Left colon (tissue), 2 donors: ENCODE measurements at places on chromosomes 4 and X.

GRCh38 chrX:119635799-119636198, 29.6 kb upstream of the NKRF start:
- DNase-seq = no peak

- DNase-seq = no peak
These were observed 40.5 kb downstream of the LCORL start for GRCh38 chr4:17981063-17981462.

- DNase-seq = no peak
These were observed 26.0 kb downstream of the ADD1 start for GRCh38 chr4:2869659-2870058.

GRCh38 chrX:16418650-16419049, 231.3 kb upstream of the S100G start:
- no peak for DNase-seq

DNA sequence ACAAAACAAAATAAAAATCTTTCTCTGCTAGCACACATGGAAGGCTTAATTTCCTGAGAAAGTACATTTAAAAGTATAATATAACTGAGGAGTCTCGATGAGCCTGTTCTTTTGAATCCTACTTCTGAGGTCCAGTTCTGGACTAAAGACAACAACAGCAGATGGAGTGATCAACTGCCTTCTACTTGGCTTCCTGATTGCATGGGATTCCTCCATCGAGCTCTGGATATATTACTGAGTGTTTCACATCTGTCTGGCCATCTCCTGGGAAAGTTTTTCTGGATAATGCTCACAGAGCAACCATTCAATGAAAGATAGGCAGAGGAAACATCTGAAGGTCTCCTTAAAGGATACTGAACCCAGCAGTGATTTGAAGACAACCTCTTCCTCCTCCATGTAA, 42.6 kb downstream of the KDR start:
- no peak for DNase-seq

- peak; percentile 44 for DNase-seq
These were observed 31.1 kb downstream of the TACC3 start for GRCh38 chr4:1752284-1753041.

DNA sequence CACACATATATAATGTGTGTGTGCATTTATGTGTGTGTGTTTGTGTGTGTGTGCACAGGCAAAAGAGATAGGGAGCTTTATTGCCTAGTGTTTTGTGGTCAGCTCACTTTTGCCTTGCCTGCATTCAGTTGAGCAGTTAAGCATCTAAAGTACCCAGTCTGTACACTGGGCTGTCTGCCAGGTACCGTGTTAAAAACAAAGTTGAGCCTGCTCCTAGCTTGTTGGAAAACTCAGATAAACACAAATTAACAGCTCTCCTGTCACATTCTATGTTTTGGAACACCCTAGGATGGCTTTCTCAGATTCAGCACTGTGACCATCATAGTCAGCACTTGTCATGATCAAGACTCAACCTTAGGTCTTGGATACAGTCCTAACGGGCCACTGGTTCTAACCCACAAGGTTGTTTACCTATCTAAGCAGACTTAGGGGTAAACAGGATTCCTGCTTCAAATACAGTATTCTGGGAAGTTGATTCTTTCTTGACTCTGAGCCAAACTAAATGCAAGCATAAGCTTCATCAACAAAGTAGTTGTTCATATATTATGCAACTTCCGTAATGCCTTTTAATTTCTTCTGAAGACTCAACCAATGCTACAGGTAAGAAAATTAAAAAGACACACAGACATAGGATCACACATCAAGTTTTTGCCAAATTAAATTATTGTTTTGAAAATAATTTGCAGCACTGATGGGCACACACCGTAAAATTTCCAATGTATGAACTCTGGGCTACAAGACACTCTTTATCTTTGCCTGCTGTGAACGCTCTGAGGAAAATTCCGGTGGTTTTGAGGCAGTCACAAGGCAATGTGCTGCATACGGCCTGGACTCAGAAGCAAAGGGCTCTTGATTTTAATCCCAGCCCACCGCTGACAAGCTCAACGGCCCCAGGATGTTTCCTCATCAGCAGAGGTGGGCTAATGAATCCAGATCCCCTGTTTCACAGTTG, 11.3 kb upstream of the CD99 start:
- no peak for DNase-seq

- DNase-seq = peak; percentile 78
These were observed 220.4 kb downstream of the SPRY1 start for GRCh38 chr4:123616951-123617461.

- no peak for DNase-seq
These were observed 320.8 kb upstream of the RASGEF1B start for GRCh38 chr4:81792521-81792920.

- no peak for DNase-seq
These were observed 38.2 kb upstream of the DCTD start for GRCh38 chr4:182955411-182955810.

DNA sequence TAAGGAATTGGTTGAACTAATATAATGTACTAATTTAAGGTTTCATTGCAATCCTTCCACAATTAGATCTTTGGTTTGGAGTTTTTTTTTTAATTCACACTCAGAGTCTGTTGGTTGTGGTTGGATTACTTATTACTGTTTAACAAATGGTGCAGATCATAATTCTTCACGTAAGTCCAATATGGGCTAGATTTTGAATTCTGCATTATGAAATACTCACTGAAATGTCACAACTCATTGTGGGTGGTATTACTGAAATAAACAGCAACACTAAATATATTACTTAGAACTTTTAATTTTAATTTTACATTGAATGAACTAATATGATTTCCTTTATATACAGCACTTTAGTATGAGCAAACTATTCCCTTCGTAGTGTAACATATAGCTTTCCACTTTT, 94.2 kb upstream of the MYOZ2 start:
- DNase-seq = no peak

DNA sequence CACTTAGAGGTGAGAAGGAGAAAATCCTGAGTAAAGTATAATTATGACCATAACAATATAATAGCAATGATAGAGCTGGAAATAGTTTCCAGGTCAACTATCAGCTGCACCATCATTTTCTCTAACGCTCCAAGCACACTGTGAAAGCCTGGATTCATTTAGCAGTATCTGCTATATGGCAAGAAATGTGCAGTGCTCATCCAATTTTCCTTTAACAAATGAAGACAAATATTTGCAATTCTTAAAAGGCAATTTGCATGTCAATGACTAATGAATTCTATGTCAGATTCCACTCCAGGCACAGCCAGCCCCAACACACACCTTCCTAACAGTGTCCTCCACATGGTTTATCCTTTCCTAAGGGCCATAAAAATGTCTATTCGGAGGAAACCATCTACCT, 12.7 kb downstream of the PRSS12 start:
- no peak for DNase-seq

DNA sequence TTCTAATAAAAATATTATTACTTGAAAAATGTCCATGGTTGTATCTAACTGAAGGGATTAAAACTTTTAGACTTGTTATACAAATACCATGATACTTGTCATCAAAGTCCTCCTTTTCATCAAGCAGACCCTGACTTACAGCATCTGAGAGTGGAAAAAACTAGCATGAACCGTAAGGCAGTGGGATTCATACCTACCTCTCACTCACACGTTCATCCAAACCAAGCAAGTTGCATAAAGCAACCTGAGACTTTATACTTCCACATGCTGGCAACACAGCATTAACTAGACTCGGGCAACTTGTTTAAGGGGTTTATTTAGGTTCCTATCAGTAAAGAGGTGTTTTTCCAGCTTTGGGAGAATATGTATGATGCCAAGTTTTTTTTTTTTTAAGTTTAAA, 22.6 kb upstream of the TLR7 start:
- no peak for DNase-seq

GRCh38 chrX:19198473-19198872, 76.2 kb upstream of the ADGRG2 start:
- no peak for DNase-seq

DNA sequence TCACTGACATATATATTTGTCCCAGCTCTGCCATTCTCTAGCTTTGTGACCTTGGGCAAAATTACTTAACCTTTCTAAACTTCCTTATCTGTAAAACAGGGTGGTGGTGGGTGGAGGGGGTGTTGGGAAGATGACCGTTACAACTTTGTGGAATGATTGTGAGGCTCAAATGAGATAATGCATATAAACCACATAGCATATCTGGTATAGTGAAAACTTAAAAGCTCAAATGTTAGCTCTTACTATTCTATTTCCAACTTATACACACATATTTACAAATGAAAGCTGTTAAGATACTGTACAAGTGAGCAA, 52.9 kb upstream of the HPRT1 start:
- DNase-seq = no peak

- DNase-seq = no peak
These were observed 146.9 kb downstream of the FNIP2 start for GRCh38 chr4:158915683-158916241.

DNA sequence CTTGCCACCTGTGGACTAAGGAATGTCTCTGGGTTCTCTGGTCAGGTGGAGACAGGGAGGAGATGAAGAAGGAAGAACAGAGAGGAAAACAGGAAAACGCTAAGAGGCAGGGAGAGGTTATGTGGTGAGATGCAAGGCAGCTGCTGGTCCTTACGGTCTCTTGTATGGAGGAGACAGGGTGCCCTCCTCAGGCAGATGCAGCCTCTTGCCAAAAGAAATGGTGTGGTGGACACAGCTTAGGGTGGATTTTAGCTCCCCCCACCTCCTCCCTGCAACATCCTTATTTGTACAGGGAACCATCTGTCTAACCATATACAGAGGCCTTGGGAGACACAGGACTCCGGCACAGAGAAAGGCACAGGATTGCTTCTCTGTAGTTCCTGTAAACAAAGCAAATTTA, 9.7 kb downstream of the OCIAD2 start:
- no peak for DNase-seq

GRCh38 chr4:45701621-45702020, 422.2 kb downstream of the GABRG1 start:
- no peak for DNase-seq

GRCh38 chr4:153573221-153573620, 107.1 kb downstream of the TMEM131L start:
- DNase-seq = no peak

DNA sequence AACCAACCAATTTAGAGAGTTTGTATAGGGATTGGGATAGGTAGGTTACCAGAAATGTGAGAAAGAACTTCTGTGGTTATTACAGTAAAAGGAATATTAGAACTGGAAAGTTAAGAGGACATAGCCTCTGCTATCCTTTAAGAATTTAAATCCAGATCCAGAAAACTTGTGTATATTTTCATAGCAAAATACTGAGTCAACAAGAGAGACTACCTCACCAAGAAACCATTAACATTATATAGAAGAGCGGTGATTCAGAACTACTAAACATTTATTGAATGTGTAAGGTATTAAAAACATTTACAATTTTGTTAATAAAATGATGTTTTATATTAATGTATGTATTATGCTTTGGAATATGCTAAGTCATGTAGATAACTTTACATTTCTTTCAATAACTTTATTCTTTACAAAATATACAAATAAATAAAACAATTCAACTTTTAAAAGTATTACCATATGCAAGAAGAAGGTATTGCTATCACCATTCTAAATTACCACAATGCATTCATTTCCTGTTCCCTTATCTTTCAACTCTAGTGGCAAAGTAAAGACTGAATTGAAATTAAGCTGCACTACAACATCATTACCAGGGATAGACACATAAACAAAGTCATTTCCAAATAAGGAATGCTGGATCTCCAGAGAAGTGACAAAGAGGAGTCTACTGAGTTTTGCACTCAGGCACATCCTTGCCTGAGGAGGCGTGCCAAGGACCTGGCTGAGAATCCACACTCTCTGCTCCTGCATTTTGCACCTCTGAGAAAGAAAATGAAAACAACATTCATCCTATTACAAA, 6.1 kb upstream of the BDH2 start:
- DNase-seq = no peak

DNA sequence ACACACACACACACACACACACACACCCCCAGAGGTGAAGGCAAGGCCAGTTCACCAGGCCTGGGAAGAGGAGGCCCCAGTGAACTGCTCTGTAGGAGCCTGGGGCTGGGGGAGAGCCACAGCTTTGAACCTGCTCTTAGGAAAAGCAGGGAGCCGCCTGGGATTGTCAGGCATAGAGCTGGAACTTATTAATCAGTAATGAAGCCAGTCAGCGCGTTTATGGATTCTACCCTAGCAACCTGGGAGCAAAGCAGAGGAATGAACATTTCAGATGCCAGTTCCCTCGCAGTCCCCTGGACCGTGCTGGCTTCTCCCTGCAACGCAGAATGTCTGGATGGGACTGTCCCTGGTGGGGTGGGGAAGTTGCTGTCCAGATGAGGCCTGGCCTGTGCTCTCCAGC, 45.3 kb upstream of the DDX3X start:
- DNase-seq = no peak

DNA sequence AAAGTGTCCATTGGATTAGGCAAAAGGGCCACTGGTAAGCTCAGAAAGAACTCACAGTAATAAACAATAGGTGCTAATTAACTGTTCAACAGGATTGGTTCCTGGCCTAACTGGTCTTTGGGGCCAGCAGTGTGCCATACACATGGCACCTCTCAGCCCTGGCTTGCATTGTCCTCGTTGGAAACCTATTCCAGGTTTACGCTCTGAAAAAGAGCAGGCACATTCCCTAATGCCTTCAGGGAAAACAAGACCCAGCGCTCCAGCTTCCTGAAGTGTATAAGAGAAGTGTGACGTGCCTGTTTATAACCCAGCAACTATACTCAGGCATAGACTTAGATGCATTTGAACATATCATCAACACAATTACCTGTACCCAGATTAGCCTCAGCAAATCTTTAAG, 51.9 kb upstream of the RBM47 start:
- DNase-seq = no peak

DNA sequence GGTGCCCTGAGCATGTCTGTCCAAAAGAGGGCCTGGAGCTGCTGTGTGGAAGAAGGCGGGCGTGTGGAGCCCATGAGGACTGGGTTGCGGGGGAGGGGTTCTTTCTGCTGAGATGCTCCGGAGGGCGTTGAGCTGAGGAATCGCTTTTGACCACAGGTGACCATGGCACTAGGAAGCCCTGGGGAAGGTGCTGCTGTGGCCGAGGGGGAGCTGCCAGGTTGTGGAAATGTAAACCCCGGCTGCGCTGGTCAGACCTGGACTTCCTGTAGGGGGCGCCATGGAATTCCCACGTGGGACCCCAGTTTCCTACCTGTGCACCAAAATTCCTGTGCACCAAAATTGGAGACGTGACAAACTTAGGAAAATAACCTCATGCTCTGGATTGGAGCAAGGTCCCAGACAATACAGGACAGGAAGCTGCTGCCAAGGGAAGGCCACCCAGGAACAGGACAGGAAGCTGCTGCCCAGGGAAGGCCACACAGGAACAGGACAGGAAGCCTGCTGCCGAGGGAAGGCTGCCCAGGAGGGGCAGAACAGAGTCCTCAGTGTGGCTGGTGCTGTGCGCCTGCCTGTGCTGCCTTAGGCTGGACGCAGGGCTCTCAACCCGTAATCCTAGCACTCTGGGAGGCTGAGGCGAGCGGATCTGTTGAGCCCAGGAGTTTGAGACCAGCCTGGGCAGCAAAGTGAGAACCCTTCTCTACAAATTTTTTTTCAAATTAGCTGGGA, 28.4 kb upstream of the UVSSA start:
- no peak for DNase-seq

DNA sequence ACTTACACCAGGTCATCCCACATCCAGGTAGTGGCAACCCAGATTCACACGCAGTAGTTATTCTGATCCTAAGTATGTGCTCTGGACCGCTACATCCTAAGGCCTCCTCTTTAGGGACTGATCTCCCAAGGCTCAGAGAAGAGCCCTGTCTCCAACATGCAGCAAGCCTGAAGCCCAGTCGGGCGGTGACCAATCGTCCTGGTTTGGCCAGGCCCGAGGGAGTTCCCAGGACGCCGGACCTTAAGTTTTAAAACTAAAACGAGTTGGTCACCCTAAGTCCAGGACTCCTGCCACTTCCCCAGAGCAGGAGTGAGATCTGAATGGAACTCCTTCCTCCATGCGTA, 385 bp downstream of the LYAR start:
- no peak for DNase-seq
